ELR (cell line): ENCODE measurements at places on chromosomes 2 and 18.

DNA sequence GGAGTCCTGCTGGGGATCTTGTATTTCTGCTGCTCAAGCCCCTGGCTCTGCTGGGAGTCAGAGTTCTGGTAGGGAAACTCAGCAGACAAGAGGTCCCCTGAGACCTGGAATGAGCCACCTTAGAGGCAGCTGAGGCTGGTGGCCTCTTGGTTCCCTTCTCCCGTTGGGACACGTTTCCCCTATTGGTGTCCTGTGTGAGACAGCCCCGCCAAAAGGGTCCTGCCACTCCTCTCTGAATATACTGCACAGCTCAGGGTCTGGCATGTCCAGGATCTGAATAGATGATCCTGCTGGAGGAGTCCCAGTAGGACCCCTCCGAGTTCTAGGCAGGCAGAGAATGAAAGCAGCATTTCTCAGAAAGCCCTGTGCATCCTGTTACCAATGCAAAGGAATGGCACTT, 2.0 kb upstream of the RALB start:
- no peak for DNase-seq

DNA sequence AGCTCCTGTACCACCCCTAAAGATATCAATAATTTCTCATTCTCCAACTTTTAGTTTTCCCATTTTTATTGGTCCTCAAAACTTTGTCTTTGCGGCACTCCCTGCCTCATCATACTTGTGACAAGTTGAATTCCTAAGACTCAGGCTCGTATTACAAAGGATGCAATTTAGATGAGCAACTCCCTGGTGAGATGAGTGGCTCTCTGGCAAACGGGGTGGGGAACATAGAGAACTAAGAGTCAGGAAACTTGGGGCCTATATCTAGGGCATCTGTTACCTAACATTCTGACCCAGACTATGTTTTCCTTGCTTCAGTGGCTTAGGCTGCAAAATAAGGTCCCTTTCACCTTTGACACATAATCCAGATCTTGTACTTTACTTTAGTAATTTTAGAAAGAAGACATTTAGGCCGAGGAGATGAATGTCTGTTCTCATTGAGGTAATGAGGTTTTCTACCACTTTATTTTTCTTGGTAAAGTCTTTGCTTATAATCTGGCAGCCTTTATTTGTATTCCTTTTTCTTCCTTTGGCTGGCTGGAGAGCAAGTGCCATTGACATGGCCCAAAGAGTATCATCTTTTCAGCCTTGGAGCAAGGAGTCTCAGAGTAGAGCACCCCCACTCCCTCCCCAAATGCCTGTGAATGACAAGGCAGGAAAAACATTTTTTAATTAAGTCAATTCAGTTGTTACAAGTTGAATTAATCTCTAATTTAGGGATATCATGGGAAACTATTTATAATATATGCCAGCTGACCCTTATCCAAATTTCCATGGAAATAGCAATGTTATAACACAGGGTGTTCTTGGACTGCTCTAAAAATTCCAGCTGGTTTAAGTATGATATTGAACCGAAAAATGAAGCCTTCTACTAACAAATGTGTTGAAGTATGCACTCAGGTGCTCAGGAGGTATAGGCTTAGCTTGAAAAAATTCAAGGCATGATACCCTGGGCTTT, 15.2 kb downstream of the TSPYL6 start:
- peak; percentile 53 for DNase-seq

DNA sequence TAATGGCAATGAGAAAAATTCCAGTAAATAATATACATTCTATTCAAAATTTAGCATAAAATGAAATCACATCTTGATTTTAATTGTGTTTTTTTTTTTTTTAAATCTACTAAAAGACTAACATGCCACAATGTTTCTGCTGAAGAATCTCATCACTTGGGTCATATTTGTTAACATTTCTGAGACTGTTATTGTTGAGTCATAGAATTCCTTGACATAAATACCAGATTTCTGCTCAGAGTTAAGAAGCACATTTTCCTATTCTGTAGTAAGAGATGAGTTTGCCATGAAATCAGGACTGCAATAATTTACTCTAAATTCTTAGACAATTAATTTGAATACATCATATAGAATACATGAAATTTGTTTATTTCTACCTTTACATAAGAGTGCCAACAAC, 154.9 kb upstream of the KYNU start:
- DNase-seq = peak; percentile 60

DNA sequence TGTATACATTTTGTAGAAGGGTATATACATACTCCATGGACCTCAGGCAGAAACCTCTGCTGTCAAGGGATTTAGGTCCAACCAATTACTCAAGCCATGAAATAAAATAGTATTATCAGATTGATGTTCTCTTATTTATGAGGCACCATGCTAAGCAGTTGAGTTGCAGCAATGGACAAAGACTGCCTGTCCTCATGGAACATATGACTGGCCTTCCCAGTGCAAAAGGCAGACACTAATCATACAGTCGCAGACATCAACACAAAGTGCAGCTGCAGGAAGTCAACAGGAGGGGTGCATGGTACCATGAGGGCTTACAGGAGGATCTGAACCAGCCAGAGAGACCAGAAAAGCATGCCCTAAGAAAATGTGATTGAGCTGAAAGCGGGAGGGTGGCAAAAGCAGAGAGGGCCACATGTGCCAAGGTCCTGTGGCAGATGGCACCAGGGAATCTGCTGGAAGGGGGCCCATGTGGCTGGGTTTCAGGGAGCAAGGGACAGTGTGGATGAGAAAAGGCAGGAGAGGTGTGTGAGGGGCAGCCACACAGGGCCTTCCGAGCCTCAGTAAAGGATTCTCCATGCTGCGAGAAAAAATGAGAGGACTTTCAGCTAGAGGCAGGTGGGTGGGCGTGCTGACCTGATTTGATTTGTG, 61.4 kb upstream of the RNF152 start:
- no peak for DNase-seq

DNA sequence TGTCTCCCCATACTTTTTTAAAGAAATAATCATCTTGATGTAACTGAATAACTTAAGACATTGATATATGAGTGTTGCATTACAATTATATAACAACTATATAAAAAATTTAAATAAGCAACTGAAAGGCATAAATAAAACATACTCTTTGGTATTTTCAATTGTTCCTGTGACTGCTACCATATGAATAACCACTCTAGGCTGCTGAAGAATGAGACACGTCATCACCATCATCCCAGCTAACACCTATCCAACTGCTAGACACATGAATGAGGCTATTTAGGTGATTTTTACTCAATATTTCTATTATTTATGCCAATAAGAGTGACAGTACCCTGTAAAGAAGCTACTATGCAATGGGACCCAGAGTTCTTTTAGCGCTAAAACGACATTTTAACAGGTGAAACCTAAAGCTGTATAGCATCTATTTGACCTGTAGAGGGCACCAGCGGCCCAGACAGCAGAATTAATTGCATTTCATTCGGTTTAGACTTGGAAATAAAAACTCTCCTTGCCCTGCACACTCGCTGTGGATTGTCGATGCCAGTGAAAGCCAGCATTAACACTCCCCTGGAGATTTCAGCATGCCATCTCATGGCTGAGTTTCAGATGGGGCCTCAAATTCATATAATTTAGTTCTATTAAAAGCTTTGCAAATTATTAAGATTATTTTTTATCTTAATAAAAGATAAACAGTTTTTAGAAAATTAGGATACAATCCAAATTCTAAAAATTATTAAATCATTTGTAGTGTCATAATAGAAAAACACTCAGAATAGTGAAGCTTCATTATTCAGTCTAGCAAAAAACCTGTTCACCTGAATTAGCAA, 89.4 kb upstream of the MAP2 start:
- peak; percentile 75 for DNase-seq

GRCh38 chr2:3463186-3463835, 56.0 kb downstream of the ADI1 start:
- no peak for DNase-seq

GRCh38 chr2:120735746-120736170, at the start of gene GLI2:
TSS of gene GLI2 (plus strand) at chr2:120735868. CDS start at chr2:120797321, 61,453 bp downstream.
- peak; percentile 93 for DNase-seq

DNA sequence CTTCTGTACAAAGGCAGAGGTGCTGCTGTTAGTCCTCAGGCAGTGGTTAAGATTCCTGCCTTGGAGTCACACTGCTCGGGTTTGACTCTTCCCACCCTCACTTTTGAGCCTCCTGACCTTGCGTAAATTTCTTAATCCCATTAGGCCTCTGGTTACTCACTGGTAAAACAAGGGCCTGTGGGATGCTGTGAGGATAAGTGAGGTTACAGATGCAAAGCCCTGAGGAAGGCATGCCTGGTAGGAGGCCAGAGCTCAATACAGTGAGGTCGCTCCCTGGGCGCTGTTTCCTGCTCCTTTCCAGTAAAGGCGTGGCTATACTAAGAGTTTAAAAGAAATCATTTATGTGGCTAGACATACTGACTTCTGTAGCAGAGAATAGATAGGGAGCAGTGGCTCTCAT, 127.5 kb upstream of the TMEM200C start:
- no peak for DNase-seq

- DNase-seq = no peak
These were observed 42.2 kb downstream of the RAD51AP2 start for GRCh38 chr2:17476064-17476463.

GRCh38 chr2:191045141-191045540, 31.2 kb upstream of the STAT1 start:
- DNase-seq = no peak

DNA sequence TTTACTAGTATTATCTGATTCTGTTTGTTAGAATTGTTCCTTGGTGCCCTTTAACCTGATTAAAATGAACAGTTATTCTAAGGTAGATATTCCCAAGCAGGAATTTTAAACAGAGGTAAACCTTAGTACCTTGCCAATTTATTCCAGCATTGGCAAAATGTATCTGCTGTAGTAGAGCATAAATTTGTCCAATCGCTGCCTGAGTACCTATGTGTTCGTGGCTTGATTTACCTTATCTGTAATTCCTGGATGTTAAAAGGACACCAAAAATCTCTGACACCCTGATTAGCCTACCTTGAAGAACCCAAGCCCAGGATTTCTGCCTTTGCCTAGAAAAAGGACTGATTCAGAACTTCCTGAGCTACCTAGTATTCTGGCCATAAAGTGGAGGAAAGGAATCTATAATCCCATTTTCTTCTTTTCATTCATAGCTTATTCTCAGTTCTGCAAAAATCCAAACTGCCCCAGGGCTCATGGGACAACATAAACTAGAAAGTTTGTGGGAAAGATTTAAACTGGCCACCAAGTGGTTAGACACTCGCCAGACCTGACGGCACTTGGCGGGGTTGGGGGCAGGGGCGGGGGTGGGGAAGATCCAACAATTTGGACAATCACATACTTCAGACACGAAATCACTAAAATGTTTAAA, 16.2 kb upstream of the ZCCHC2 start:
- DNase-seq = no peak

GRCh38 chr2:18402-19271, 27.7 kb downstream of the FAM110C start:
- DNase-seq = no peak

DNA sequence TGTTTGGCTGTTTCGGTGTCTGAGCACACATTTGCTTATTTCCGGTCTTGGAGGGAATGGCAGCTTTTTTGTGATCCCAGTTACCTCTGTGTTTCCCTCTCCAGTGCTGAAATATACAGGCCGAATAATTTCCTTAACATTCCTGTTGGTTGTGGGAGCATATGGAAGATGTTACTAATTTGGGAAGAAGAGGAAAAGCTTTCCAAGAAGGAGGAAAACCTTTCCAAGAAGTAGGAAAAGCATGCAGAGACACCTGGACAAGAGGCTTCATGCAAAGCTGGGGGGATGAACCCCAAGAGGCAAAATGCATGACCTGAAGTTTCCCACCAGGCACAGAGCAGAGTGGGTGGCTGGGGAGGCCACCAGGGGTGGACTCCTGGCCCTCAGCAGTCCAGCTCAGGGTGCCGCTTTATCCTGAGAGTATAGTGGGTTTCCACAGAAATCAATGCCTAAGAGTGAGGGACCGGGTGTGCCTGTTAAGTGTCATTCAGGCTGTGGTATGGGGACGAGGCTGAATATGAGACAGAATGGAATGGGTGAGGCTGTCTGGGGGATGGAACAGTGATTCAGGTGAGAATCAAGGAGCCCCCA, 25.5 kb upstream of the GNAL start:
- DNase-seq = no peak

GRCh38 chr2:50575232-50575631, 456.7 kb downstream of the NRXN1 start:
- DNase-seq = no peak

DNA sequence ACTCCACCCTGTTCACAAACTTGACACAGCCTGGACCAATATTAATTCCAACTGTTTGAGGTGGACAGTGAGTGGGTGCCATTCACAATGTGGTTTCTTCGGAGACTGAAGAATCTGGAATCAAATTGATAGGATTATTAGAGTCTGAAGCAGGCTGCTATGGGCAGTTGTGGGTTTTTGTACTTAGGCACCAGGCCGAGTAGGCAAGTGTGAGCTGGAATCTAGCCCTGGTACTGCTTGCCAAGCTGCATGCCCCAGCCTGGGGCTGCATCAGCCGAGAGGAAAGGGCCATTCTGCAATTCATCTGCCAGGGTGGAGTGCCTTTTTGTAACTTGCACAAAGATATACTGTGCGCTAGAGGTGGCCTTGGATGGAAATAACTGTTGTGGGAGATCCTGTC, 654.7 kb upstream of the FANCL start:
- no peak for DNase-seq

- peak; percentile 65 for DNase-seq
These were observed at the start of gene ADGRF3 for GRCh38 chr2:26346454-26347053. TSS of gene ADGRF3 (minus strand) at chr2:26346789. CDS start at chr2:26346234, 555 bp downstream.

GRCh38 chr2:86566821-86567190, 3.6 kb upstream of the CHMP3 start:
- no peak for DNase-seq

- DNase-seq = no peak
These were observed 48.3 kb downstream of the CERS6 start for GRCh38 chr2:168504323-168504722.

- DNase-seq = no peak
These were observed 860.8 kb upstream of the ACVR2A start for GRCh38 chr2:146984014-146984413.

DNA sequence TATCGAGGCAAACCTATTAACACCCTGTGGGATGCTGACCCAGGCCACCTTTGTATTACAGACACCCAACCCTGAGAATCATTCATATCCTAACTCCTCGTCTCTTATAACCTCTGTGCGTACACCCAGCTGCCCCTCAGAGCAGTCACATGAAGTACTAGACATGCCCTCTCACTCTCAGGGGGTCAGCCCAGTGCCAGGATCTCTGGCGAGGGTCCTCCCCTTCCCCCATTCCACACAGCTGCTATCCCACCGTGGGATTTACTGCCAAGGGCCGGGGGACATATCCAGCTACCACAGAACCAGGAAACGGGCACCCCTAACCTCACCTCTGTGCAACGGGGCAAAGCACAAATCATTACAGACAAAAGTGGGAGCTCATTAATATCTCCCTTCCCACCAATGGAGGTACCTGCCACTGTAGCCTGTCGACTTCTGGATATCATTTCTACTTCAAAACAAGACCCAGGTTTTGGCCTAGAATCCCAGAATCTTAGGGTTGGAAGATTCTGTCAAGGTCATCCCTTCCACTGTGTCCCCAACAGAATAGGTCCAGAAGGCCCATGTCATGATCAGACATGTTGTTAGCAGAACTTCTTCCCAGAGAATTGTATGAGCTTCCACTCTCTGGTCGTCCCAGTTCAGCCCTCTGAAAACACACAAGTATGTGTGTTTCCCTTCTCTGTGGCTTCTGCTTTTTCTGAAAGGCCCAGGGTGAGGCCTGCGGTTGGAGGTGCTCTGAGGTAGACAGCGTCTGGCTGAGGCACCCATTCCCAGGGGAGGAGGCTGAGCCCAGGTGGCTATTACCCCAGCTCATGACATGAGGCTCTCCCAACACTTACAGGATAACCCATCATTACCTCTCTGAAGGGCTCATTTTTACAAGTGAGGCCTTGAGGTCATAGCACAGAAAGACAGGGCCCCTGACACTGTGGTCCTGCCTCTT, 1.7 kb downstream of the TMBIM1 start:
- no peak for DNase-seq
